Activated CD4-positive, alpha-beta T cell treated with anti-CD3 and anti-CD28 coated beads, Interleukin-2, amount 50 U/mL, for 4 hours (primary cell): ENCODE measurements at places on chromosomes 13 and 19.

DNA sequence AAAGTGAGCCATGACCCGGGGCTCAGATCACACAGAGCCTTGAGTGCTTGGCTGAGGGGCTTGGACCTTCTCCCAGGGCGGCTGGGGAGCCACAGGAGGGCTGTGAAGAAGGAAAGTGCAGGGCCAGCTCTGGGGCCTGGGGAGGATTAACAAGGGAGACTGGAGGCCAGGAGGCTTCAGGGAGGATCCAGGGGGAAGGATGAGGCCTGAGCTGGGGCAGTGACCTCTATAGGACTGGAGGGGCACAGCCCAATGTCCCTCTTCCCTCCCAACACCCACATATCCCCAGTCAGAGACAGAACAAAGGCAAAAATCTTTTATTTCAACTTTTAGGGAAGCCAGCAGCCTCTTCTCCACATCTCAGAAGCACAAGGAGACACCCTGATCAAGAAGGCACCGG lies 4.7 kb upstream of the SLC17A7 start:
- DNase-seq = no peak

- DNase-seq = no peak
Observed at GRCh38 chr13:33846303-33847062, 28.5 kb downstream of the RFC3 start.

DNA sequence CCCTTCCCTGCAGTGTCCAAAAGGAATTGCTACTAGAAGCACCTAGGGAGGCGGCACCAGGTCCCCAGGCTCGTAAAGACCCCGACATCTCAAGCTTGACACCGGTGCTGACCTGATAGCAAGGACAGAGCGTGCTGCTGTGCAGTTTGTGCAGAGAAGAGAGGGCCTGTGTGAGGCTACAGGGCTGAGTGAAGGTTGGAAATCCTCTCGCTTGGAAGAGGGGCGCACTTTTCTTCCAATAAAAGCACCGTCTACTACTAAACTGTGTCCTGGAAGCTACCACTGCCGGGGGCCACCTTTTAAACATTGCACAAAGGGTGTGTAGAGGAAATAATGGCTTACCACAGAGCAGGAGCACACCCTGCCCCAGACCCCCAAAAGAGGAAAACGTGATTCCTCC lies 11.0 kb downstream of the TMEM272 start:
- no peak for DNase-seq

DNA sequence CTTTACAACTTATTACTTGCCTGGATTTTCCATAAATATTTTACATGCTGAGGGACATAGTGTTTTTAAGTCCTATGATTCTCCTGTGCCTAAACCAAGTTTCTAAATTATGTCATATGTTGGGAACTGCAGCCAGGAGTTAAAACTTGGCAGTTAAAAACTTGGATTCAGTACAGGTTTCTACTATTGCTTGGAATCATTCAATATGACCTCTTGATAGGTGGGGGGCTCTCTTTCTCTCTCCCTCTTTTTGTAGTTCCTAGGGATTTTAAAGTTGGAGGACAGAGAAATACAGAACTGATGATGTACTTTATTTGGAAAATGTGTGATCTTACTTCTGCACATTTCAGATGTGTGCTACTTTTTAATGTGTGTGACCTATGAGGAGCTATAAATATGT lies 4.7 kb downstream of the CSNK1A1L start:
- DNase-seq = no peak

GRCh38 chr13:20840568-20840967 lies 62.0 kb downstream of the XPO4 start:
- no peak for DNase-seq

DNA sequence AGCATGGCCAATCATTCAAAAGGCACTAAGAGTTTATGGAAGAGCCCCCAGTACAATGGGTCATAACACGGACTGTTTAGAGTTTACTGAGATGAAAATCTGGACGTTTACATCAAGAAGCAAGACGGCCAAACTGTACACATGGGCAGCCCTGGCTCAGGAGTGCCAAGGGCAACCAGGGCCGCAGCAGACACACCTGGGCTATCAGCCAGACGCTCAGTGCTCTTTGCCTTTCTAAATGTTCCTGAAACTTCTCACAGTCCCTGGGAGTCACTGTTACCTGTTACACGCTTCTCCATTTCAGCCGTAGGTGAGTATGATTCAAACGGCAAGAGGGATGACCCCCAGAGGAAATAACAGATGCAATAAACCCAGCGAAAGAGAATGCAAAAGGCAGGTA lies 64.5 kb downstream of the ABCC4 start:
- no peak for DNase-seq

- no peak for DNase-seq
Observed at GRCh38 chr19:30029721-30030510, 87.9 kb downstream of the URI1 start.

DNA sequence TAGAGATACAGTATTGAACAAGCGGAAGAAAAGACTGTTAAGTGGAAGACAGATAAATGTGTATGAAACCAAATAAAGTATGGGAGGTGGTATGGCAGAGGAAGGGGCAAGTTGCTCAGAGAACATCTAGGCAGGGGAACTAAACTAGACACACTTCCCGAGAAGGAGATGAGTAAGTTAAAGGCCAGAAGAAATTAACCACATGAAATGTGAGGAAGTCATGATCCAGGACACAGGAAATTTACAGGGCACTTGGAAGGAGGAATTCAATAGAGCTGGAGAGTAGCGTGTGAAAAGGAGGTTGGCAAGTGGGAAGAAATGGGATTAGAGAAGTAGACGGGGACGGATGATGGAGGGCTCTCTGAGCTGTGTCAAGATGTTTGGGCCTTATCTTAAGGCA lies 208.8 kb downstream of the COG6 start:
- DNase-seq = no peak

DNA sequence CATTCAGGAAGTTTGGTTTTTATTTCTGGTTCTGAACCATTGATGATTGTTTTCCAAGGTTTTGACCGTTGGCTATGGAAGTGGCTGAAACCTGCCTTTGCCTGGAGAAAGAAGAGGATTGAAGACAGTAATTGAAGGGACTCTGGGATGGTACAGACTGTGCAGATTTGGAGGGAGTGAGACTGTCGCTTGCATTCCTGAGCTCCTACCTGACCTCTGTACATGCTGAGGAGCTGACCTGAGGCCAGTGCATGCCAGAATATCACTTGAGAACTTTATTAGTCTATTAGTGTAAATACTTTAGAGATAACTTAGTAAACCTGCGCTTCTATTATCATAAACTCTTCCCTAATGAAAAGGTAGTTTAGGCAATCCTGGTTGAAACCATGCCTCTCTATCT lies 276.4 kb downstream of the IRS2 start:
- no peak for DNase-seq

DNA sequence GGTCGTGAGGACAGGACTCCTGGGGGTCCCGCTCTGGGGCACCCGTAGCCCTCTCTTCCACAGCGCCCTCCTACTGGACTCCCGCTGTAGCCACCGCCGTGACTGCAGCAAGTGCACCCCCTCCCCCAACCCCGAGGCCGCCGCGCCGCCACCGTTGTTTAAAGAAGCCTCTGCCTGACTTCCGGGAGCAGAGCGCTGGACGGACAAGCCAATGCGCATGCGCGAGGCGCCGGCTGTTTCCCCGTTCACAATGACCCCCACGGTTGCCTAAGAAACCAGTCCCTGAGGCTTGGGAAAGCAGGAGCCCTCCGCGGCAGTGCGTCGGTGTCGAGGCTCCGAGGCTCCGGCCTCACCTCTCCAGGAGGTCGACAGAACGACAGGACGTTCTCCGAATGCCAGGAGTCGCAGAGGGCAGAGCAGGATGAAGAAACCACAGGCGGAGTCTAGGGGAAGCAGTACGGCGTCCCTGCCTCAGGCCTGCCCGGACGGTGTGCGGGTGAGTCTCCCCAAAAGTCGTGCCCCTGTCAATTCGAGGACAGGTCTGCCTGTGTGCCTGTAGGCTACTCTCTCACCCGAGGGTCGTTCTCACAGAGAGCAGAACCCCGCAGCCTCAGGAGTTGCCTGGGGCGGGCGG lies 70.5 kb upstream of the ZNF420 start:
- peak; percentile 4 for DNase-seq

- no peak for DNase-seq
Observed at GRCh38 chr13:97141564-97142005, 80.5 kb upstream of the MBNL2 start.
